NCI-H510A treated with DMSO at 0.1 percent for 48 hours (cell line): ENCODE measurements at places on chromosomes 4 and X.

DNA sequence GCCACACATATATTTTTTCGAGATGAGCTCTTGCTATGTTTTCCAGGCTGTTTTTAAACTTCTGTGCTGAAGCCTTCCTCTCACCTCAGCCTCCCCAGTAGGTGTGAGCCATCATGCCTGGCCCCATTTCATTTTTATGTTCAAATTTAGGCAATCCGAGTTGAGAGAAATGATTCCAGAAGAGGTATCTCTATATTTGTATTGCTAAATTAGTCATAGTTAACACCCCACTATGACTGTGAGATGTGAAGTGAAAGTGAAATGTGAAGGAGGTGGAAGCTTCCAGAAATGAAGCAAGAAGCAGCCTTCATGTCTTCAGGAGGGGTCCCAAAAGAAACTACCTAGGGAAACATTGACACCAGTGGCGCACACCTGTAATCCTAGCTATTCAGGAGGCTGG lies 17.7 kb downstream of the APELA start:
- DNase-seq = no peak

DNA sequence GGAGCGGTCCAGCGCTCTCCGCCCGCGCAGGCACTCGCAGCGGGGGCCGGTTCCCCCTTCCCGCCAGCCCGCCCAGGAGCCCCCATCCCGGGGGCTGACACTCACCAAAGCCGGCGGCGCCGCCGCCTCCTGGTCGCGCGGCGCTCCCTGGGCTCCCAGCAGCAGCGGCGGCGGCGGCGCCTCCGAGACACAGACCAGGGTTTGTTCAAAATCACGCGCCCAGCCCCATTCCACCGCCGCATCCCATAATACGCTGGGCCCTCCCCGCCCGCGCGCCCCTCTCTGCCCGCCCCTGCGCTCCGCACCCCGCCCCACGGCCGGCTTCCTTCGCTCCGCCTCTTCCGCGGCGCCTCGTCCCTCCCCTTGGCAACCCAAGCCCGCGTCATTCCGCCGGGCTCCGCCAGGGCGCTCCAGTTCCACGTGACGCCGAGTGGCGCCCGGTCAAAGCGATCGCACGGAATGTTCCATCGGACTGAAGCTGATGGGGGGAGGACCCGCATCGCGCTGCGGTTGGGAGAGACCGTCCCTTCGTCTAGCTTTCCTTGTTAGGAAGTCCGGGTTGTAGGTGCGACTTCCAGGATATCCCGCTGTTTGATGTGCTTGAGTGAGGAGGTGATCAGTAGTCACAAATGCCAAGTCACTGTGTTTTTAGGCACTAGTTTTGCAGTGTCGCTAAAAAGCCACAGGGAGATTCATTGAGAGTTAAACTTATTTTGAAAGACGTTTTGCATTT lies 2.2 kb upstream of the LIN54 start:
- DNase-seq = peak; percentile 96

DNA sequence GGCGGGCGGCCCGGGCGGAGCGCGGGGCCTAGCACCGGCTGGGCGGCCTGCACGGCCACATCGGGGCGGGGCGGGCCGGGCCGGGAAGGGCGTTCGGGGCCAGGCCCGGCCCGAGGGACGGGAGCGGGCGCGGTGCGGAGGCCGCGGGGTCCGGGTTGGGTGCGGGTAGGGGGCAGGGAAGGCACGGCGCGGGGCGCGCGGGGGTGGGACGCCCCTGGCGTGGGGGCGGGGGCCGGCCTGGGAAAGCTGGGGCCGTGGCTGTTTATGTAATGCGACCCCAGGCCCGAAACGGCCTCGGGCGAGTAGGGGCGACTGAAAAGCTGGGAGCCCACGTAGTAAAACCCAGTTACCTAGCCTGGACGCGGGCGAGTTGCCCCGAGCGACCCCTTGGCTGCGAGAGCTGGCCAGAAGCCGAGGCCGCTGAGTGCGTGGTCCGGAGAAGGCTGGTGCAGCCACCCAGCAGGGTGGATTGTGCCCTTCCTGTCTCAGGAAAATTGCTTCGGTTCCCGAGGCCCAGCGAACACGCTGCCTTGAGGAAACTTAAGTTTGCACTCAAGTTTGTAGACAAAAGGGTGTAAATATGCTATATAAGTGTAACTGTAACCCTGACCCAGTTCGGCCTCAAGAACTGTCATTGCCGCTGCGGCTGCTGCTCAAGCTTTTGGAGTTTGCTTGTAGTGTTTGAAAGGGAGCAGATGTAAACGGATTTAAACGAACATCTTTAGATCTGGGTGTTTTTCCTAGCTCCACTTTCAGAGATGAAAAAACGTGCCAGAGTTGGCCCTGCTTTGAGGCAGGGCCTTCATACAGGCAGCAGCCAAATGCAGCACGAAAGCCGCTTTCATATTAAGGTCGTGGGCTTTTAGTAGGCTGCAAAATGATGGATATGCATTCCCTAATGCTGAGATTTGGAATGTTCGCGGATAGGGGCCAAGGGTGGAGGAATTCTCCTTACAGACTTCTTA lies 674 bp downstream of the SEC24B start:
- DNase-seq = no peak

DNA sequence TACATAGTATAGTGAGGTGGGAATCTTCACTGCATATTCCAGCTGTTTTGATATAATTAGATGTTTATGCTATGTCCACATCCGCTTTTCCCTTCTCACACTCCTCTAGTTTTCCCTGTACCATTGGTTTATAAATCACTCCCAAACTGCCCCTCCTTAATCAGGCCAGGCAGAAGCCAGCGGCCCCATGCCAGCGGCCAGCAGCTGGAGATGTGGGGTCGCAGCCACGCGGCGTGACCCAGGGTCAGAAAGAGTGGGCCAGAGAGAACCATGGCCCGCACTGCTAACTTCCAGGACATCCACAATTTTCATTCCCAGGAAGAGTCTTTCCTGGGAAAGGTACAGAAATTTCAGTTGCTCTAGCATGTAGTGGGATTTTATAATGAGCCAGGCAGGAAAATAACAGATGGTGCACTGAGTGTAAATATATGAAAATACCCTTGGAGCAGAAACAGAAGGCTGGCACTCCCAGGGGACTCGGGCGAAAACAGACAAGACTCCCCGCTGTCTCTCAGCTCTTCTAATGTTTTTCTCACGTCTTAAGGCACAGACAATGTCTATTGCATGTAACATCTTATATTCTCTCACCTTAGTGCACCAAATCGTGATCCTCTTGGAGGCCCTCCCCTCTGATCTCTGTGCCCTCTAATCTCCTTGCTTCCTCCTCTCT lies 145.9 kb upstream of the ZFP42 start:
- no peak for DNase-seq

GRCh38 chr4:26871611-26872010 lies 11.0 kb downstream of the STIM2 start:
- DNase-seq = no peak

DNA sequence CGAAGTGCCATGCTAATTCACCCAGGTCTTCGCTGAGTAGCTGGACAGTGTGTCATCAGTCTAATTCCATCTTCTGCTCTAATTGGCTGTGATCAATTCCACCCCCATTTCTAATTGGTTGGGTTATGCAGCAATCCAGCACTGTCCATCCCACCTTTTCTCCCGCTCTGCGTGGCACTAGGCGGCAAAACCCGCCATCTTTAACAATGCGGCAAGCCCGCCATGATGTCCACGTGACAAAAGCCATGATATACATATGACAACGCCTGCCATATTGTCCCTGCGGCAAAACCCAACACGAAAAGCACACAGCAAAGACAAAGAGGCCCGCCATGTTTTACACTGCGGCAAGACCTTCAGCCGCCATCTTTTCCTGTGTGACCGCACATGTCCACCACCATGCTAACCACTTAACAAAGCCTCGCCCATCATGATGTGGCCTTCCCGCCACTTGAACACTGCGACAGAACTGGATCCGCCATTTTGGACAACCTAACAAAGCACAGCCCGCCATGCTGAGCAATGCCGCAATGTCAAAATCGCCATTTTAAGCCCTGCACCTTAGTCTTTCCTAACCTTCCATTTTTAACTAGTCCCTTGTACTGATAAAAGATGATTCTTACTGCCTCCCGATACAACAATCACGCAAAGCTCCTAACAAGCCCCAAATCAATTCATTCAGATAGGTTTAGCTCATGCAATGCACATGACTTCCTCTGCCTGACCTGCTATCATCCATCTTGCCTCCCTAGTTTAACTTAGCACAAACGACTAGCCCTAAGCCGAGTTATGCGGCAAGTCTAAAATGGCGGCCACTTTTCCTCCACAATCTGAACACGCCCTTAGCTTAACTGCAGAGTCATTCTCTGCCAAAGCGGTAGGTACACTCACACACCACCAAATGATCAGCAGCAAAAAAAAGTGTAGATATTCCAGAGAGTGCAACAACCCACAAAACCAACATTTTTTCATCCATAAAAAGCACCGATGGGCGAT lies 288.3 kb downstream of the CHIC1 start:
- DNase-seq = no peak

- no peak for DNase-seq
Measured at GRCh38 chr4:89657931-89658700, 178.8 kb downstream of the SNCA start.

GRCh38 chr4:104235967-104236366 lies 258.7 kb downstream of the CXXC4 start:
- DNase-seq = no peak

- no peak for DNase-seq
Measured at GRCh38 chr4:106316773-106317409, 541 bp downstream of the AIMP1 start.

DNA sequence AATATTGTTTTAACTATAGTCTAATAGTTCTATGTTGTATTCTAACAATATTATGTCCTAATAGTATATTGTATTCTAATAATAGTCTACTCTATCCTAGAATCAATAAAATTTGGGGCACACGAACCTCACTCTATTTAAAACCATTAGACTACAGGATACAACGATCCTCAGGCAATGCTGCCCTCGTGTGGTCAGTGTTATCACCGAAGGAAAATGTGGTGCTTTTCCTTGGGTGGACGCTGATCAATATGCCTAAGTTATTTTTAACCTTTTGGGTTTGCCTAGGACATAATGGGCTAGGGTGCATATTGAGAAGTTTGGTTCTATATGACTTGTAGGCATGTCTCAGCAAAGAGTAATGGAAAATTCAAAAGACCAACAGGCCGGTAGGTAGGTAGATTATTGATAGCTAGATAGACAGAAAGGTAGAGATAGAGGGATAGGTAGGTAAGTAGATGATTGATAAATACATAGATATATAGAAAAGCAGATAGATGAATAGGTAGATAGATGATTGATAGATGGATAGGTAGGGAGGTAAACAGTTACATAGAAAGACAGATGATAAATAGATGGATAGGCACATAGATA lies 75.1 kb downstream of the PRKX start:
- peak; percentile 46 for DNase-seq

- no peak for DNase-seq
Measured at GRCh38 chr4:110344165-110344564, 131.8 kb upstream of the ENPEP start.

DNA sequence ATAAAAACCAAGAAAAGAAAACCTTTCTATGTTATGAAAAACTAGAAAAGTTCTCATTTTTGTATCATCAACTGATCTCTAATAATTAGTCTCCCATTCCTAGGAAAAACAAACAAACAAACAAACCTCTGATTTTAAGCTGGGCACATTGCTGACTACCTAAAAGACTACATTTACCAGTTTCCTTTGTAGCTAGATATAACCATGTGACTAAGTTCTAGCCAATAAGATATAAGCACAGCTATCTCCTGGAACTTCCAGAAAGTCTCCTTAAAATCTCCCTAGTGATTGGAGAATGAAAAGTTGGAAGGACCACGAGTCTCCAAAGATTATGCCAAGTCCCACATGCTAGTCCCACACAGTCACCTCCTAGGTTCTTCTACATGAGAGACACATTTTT lies 108.9 kb downstream of the NR3C2 start:
- no peak for DNase-seq

GRCh38 chr4:109912706-109913595 lies at the start of gene EGF:
EGF (plus strand) TSS chr4:109912883; CDS start chr4:109913336, 453 bp downstream.
- peak; percentile 27 for DNase-seq

DNA sequence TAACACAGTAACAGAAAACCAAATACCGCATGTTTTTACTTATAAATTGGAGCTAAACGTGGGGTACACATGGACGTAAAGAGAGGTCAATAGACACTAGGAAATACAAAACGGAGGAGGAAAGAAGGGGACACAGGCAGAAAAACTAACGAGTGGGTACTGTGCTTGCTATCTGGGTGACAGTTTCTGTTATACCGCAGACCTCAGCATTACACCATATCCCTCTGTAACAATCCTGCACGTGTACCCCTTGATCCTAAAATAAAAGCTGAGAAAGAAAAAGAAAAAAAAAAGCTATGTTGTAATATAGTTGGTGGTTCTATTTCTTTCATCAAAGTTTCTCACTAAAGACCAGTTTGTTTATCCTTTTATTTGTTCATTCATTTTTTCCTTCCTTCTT lies 47.9 kb upstream of the UNC5C start:
- no peak for DNase-seq

DNA sequence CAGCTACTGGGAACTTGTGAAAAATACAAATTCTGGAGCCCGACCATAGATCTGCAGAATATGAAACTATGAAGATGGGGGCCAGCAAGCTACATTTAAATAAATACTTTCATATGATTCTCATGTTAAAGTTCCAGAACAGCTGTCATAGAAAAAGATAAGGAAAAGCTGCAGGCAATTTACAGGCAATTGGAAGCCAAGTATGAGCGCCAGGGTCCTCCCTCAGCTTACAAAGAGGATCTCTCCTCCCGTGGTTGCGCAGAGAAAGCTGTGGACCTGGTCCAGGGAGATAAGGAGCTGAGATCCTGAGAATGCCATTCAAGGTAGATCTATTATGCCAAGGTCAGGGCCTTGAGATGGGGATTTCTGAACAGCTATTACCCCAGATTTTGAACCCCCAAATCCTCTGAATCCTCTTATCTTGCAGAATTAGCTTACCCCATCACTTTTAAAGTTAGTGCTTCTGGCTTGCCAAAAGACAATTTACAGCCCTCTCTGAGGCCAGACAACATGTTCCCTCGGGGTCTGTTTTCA lies 25.6 kb upstream of the FRAS1 start:
- DNase-seq = no peak

GRCh38 chr4:158020176-158020575 lies 152.6 kb downstream of the GASK1B start:
- DNase-seq = no peak

GRCh38 chr4:57418133-57418532 lies 307.9 kb upstream of the IGFBP7 start:
- no peak for DNase-seq

DNA sequence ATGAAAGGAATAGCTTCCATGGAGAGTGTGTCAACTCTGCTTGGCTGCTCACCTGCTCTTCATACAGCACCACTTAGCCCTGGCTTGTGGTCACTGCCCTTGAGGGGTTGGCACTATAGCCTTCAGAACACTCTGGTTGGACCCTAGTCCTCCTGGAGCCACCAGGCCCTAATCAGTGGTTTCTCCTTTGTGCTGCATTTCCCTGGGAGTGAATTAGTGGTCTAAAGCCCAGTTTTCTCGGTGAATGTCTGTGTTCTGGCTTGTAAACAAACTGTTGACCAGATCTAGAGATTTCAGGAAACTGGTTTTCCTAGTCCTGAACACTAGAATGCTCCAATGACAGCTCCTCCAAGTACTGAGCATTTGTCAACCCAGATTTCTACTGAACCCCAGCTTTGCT lies 28.6 kb upstream of the TMEM154 start:
- no peak for DNase-seq

- DNase-seq = no peak
Measured at GRCh38 chrX:134512566-134512965, 52.6 kb downstream of the HPRT1 start.
